ENCODE measurements at places on chromosomes 16 and 17. TPM values are rescaled to one million over a fixed set of nuclear protein-coding genes. Genes with fewer than 3 reads are reported as not detected.

MRC2 gene
- 80.6 TPM for total RNA-seq

- no peak overlapping the region for H3K4me3 ChIP-seq
- DNase-seq, result no peak
- no peaks in the 10 kb centered on the region for H3K27me3 ChIP-seq
- no peaks in the 10 kb centered on the region for H3K36me3 ChIP-seq
- H3K4me1 ChIP-seq, result peaks cover 10% of the 10 kb centered on the region
- peak overlapping the region; percentile 13 for H3K27ac ChIP-seq
Measured at GRCh38 chr16:88393034-88393433, 10.3 kb downstream of the ZNF469 start.

GRCh38 chr17:51164911-51165679 is 1.1 kb upstream of the NME2 start:
- peaks cover 28% of the 10 kb centered on the region for H3K36me3 ChIP-seq
- H3K27me3 ChIP-seq, result no peaks in the 10 kb centered on the region
- no peak for DNase-seq
- H3K4me3 ChIP-seq, result no peak overlapping the region

ZG16B gene
- total RNA-seq, result not detected

DNA sequence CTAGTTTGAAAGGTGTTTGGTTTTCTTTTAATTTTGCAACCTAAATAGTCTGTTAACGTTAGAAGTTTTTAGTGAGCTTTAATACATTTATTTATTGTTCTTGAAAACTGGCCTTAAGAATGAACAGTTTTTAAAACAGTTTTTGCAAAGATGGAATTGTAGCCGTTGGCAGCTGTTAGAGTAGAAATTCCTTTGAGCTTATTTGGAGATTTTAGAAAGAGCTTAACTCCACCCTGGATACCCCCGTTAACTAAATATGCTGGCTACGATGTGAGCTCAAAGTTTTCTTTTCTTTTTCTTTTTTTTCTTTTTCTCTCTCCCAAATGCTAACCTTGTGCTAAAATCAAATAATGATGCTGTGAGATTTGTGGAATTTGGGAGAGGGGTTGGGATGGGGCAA is 75.2 kb downstream of the COX10 start:
- no peak for DNase-seq
- no peaks in the 10 kb centered on the region for H3K4me1 ChIP-seq
- no peak overlapping the region for H3K4me3 ChIP-seq
- no peaks in the 10 kb centered on the region for H3K36me3 ChIP-seq
- no peak overlapping the region for H3K27ac ChIP-seq

Data from tibial nerve (tissue), 4 donors.